ENCODE measurements at places on chromosomes 12 and 14.

DNA sequence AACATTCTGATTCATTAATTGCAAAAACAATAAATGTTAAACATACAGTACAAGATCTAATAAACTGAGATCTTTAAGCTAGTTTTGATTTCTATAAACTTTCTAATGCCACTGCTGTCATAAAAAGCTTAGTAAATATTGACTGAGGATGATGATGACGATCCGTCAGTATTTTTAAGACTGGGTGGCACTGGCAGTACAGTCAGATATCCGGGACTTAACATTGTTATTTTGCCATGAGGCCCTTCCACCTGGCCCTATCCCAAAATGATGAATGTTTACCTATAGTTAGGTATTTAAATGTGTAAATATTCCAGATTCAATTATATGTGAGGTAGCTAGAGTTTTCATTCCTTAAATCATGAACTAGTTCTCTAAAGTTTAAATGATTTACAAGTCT lies 158.5 kb downstream of the FOXA1 start:
- no peak for DNase-seq
- no peaks in the 10 kb centered on the region for H3K27me3 ChIP-seq
- H3K4me1 ChIP-seq = no peaks in the 10 kb centered on the region
- H3K36me3 ChIP-seq = no peaks in the 10 kb centered on the region

GRCh38 chr14:70188659-70189455 lies at the start of gene SLC8A3:
Gene SLC8A3, minus strand, starts transcription at chr14:70188951. Its CDS starts 20,529 bp downstream, at chr14:70168422.
- peak; percentile 67 for DNase-seq
- H3K27ac ChIP-seq = no peak within 1 kb of the TSS
- peak within 1 kb of the TSS; percentile 69 for H3K4me3 ChIP-seq
- H3K36me3 ChIP-seq = no peaks in the 10 kb centered on the region

DNA sequence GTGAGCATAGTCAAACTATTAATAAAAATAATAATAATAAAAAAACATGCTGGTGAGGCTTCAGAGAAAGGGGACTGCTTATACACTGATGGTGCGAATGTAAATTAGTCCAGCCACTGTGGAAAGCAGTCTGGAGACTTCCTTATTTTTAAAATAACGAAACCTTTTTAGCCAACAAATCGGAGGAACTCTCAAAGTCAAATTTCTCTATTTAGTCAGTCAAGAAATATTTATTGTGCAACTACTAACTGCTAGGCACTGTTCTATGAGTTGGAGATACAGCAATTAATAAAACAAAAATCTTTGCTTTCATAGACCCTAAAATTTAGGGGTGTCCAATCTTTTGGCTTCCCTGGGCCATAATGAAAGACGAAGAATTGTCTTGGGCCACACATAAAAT lies 10.8 kb downstream of the TAOK3 start:
- H3K4me3 ChIP-seq = no peak overlapping the region
- H3K36me3 ChIP-seq = no peaks in the 10 kb centered on the region
- no peak for DNase-seq
- H3K27me3 ChIP-seq = no peaks in the 10 kb centered on the region
- peaks cover 7% of the 10 kb centered on the region for H3K4me1 ChIP-seq

DNA sequence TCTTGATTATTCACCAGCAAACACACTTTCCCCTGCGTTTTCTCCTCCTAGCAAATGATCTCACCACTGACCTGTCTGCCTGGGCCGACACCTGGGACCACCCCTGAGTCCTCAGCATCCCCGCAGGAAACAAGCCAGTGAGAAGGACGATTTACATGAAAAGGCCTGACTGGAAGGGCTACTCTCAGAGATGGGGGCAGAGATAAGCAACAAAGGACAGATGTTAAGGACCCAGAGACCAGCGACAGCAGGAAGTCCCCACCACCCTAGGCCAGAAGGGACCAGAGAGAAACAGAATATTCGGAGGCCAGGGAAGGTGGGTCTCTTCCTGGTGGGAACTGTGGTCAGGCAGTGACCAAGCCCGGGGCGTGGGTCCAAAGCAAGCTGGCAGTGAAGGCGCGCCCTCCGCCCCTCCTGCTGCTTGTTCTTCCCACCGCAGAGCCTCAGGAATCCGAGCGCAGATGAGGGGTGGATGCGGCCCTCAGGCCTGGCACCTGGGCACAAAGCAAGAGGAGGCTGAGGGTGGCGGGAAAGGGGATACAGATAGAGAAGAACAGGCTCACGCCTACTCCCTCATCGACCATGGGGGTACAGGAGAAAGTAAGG lies 55.8 kb downstream of the STX2 start:
- H3K36me3 ChIP-seq = no peaks in the 10 kb centered on the region
- no peak overlapping the region for H3K27ac ChIP-seq
- no peak overlapping the region for H3K4me3 ChIP-seq
- H3K4me1 ChIP-seq = no peaks in the 10 kb centered on the region
- H3K27me3 ChIP-seq = no peaks in the 10 kb centered on the region
- no peak for DNase-seq

DNA sequence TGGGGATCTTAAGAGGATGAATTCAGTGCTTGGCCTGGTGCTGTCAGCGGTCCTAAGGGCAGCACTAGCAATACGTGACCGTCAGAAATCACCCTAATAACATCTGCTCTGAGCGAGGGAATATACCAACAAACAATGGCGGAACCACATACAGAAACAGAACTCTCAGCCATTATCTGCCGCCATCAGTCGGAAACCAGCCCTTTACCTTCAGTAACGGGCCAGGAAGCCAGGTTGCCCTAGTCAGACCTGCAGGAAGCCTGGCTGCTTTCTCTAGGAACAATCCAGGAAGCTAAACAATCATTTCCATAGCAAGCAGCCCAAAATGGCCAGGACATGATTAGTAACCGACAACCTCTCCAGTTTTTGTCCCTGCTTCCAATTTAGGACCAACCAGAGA lies 5.6 kb downstream of the CDCA4 start:
- DNase-seq = no peak
- peak overlapping the region; percentile 27 for H3K27ac ChIP-seq
- peaks cover 61% of the 10 kb centered on the region for H3K4me1 ChIP-seq
- H3K4me3 ChIP-seq = no peak overlapping the region

DNA sequence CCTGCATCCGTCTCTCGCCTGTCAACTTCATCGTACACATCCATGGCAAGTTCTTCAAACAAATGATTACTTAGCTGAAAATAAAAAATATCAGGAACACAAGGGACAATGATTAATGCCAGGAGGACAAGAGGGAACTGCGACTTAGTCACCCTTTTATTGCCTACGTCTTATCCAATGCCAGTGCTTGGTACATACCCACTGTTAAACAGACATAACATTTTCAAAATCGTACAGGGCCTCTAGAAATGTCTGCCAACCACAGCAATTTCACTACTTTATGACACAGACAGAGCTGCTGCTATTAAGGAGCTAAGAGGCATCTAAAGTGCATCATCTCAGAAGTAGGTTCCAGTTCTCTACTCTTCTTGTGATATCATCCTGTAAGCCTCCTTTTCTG lies 34.6 kb downstream of the GIT2 start:
- H3K27me3 ChIP-seq = no peaks in the 10 kb centered on the region
- no peak overlapping the region for H3K4me3 ChIP-seq
- peak overlapping the region; percentile 13 for H3K27ac ChIP-seq
- no peaks in the 10 kb centered on the region for H3K4me1 ChIP-seq
- no peak for DNase-seq
- peaks cover 28% of the 10 kb centered on the region for H3K36me3 ChIP-seq

GRCh38 chr12:109871668-109872314 lies 8.6 kb downstream of the GLTP start:
- no peak overlapping the region for H3K4me3 ChIP-seq
- H3K4me1 ChIP-seq = peaks cover 8% of the 10 kb centered on the region
- H3K27ac ChIP-seq = no peak overlapping the region
- DNase-seq = no peak
- no peaks in the 10 kb centered on the region for H3K27me3 ChIP-seq
- H3K36me3 ChIP-seq = no peaks in the 10 kb centered on the region

GRCh38 chr14:77603654-77604255 lies 12.7 kb downstream of the SPTLC2 start:
- no peaks in the 10 kb centered on the region for H3K27me3 ChIP-seq
- no peak for DNase-seq
- H3K36me3 ChIP-seq = no peaks in the 10 kb centered on the region
- peaks cover 11% of the 10 kb centered on the region for H3K4me1 ChIP-seq
- no peak overlapping the region for H3K27ac ChIP-seq

- H3K4me1 ChIP-seq = no peaks in the 10 kb centered on the region
- H3K36me3 ChIP-seq = no peaks in the 10 kb centered on the region
Observed at GRCh38 chr14:99718811-99719192, 34.7 kb downstream of the CYP46A1 start.

- no peaks in the 10 kb centered on the region for H3K36me3 ChIP-seq
- no peak overlapping the region for H3K27ac ChIP-seq
- H3K27me3 ChIP-seq = no peaks in the 10 kb centered on the region
- DNase-seq = no peak
Observed at GRCh38 chr12:118334241-118334640, 38.5 kb downstream of the TAOK3 start.

- no peak overlapping the region for H3K27ac ChIP-seq
- no peak overlapping the region for H3K4me3 ChIP-seq
- H3K27me3 ChIP-seq = no peaks in the 10 kb centered on the region
- no peak for DNase-seq
Observed at GRCh38 chr14:34034447-34035176, 83.7 kb upstream of the EGLN3 start.

- no peak overlapping the region for H3K4me3 ChIP-seq
- no peak for DNase-seq
- H3K27ac ChIP-seq = no peak overlapping the region
- H3K4me1 ChIP-seq = no peaks in the 10 kb centered on the region
- H3K36me3 ChIP-seq = peaks cover 23% of the 10 kb centered on the region
Observed at GRCh38 chr14:31360919-31361662, 59.3 kb downstream of the HEATR5A start.

DNA sequence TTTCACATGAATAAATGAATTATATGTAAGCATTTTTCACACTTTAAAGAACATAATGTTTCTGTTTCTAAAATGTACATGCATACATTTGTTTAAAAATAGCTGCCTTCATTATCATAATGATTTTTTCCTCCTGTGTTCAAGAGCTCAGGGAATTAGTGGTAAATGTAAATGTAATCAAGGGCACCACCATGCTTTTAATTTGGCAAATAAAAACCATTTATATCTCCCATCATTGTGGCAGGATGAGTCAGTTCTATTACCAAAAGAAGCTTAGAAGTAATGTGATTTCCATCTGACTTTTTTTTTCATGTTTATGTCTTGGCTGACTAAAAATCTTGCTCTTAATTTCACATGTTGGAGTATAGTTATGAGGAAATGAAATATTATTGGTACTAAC lies 176.1 kb downstream of the GXYLT1 start:
- DNase-seq = no peak
- H3K36me3 ChIP-seq = no peaks in the 10 kb centered on the region
- peak overlapping the region; percentile 15 for H3K27ac ChIP-seq
- H3K4me3 ChIP-seq = no peak overlapping the region

DNA sequence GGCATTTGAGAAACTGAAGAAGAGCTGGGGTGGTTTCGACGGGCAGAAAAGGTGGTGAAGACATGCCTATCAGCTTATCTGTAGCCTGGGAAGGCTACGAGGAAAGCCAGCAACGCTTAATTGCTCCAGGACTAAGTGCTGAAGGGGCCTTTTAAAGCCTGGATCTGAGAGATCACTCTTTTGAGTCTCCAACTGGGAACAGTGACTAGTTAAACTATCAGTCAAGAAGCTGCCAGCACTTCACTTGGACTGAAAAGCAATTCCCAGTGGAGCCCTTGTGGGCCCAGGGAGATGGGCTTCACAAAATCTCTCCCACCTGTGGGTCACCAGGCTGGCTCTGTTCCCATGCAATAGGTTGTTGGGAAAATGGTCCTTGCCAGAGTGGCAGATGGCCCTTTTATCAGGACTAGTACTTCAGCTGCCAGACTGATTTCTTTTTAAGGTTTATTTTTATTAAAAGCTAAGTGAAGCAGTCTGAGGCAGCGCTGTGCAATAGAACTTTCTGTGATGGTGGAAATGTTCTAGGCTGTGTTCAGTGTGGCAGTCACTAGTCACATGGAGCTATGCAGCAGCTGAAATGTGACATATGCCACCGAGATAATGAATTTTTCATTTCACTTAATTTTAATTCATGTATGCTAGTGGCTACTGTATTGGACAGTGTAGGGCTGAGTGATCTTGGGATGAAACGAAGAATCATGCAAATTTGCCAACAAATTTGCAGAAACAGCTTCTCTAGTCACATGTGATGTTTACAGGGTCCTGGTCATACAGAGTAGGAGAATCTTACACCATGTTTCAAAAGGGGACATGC lies 276.8 kb downstream of the PCNX1 start:
- DNase-seq = peak; percentile 74
- peak overlapping the region; percentile 33 for H3K27ac ChIP-seq
- no peak overlapping the region for H3K4me3 ChIP-seq
- peaks cover 20% of the 10 kb centered on the region for H3K27me3 ChIP-seq

GRCh38 chr12:112169161-112169872 lies 44.0 kb downstream of the TRAFD1 start:
- H3K36me3 ChIP-seq = peaks cover 13% of the 10 kb centered on the region
- no peak for DNase-seq
- H3K27ac ChIP-seq = no peak overlapping the region
- H3K4me3 ChIP-seq = no peak overlapping the region
- no peaks in the 10 kb centered on the region for H3K4me1 ChIP-seq
- H3K27me3 ChIP-seq = no peaks in the 10 kb centered on the region

- no peak for DNase-seq
- H3K4me1 ChIP-seq = no peaks in the 10 kb centered on the region
- no peaks in the 10 kb centered on the region for H3K27me3 ChIP-seq
- H3K27ac ChIP-seq = no peak overlapping the region
Observed at GRCh38 chr14:35284506-35284905, 7.7 kb upstream of the PSMA6 start.

DNA sequence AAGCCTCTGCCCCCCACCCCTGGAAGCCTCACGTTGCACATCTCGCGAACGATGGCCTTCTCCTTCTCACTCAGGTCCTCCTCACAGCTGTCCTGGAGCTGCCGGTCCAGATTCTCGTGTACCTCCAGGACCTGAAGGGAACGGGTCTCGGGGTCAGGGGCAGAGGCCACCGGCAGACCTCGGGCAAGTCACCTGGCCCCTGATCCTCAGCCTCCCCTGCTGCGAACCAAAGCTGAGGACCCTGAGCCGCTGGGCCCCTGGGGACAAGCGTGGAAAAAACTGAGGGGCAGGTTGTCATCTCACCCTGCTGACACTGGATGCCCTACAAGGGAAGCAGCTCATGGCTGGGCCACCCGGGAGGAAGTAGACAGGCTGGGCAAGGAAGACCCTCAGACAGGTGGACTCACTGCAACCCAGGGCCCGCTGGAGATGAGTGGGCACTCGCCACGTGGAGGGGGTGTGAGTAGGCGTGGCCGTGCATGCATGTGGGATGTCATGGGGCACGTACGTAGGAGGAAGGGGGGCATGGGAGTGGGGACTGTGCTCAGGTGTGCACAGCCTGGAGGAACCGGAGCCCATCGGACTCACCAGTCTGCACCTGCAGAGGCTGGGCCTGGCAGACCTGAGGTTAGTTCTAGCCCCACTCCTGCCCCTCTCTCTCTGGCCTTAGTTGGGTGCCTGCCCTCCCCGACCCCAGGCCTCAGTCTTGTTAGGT lies 35.1 kb downstream of the CCNK start:
- no peak for DNase-seq
- peaks cover 8% of the 10 kb centered on the region for H3K36me3 ChIP-seq
- no peak overlapping the region for H3K27ac ChIP-seq
- H3K27me3 ChIP-seq = no peaks in the 10 kb centered on the region
- no peaks in the 10 kb centered on the region for H3K4me1 ChIP-seq
- no peak overlapping the region for H3K4me3 ChIP-seq

- no peaks in the 10 kb centered on the region for H3K36me3 ChIP-seq
- H3K27ac ChIP-seq = no peak overlapping the region
- DNase-seq = no peak
- no peak overlapping the region for H3K4me3 ChIP-seq
Observed at GRCh38 chr14:71532344-71532743, 399.9 kb upstream of the RGS6 start.

GRCh38 chr12:27337376-27337775 lies 4.7 kb downstream of the BMAL2 start:
- H3K4me3 ChIP-seq = no peak overlapping the region
- no peaks in the 10 kb centered on the region for H3K36me3 ChIP-seq
- H3K27ac ChIP-seq = no peak overlapping the region
- no peak for DNase-seq
- no peaks in the 10 kb centered on the region for H3K4me1 ChIP-seq

Measured in cardiac muscle cell (in vitro differentiated cells and primary cell).